ENCODE measurements at places on chromosomes 3 and 15.

- no peak for DNase-seq
Measured at GRCh38 chr15:36362509-36362915, 216.9 kb upstream of the CDIN1 start.

GRCh38 chr3:127035677-127036076 is 52.8 kb downstream of the PLXNA1 start:
- no peak for DNase-seq

DNA sequence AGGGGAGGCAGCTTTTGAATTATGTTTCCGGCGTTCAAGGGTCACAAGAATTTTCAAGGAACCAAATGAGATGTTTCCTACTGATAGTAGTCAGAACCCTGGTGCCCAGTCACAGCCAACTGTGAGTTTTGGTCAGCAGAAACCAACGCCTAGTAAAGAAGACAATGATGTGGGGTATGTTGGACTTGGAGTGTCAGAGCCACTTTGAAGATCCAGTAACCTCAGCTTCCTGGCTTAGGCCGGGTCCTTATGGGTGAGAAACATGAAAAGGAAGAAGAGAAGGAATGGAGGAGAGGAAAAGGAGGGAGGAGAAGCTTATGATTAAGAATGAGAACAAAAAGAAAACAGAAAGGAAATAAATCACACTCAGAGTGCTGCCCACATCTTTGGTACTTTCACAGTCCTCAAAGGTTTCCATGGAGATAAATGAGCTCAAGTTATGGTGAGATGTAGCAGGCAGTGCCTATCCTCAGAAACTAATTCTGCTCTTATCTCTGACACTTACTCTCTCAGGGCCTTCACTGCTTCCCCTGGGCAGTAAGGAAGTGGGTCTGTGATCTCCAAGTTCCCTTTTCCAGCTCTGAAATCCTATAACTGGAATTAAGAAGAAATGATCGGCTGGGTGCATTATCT is 2.0 kb upstream of the MCF2L2 start:
- DNase-seq, result no peak

DNA sequence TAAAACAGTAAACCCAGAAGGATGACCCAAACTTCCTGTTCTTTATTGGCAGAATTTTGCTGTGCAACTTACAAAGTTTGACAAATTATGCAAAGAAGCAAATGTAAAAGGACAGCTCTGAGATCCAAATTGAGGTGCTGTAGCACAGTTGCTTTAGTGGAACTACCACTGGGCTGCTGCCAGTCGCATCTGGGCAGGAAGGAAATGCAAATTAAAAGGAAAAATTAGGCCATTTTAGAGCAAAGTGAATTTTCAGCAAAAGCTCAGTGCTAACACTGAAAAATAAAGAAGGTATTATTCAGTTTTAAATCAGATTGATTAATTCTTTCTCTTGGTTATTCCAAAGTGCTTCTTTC is 104.5 kb downstream of the ZMAT3 start:
- DNase-seq, result no peak

GRCh38 chr3:183878071-183878470 is 6.6 kb downstream of the PARL start:
- peak; percentile 19 for DNase-seq

- no peak for DNase-seq
Measured at GRCh38 chr3:24508423-24508839, 13.8 kb upstream of the THRB start.
